Activated T-helper 1 cell treated with anti-CD3 and anti-CD28 coated beads, Interleukin-2, amount 50 U/mL, for 16 hours (primary cell): ENCODE measurements at places on chromosomes 6 and 20.

- DNase-seq = no peak
These were observed 16.0 kb downstream of the ANKS1A start for GRCh38 chr6:34904990-34905613.

- DNase-seq = no peak
These were observed 2.4 kb downstream of the DYNLT1 start for GRCh38 chr6:158642097-158642601.

DNA sequence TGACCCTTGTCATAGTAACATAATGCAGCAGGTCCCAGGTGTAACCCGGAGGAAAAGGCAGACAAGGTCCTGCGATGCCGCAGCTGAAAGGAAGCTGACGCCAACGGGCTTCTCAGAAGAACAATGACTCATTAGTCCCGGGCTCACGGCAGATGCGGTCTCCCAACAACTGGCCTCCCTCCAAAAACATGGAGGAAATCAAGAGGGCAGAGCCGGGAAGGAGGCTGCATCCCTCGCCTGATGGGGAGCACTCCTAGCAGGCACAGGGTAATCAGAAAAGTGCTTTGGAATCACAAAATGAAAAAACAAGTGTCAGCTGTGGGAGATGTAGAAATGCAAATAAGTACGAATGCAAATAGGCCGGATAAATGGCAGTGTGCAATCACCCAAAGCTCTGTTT, 165.2 kb upstream of the AGPAT4 start:
- no peak for DNase-seq

DNA sequence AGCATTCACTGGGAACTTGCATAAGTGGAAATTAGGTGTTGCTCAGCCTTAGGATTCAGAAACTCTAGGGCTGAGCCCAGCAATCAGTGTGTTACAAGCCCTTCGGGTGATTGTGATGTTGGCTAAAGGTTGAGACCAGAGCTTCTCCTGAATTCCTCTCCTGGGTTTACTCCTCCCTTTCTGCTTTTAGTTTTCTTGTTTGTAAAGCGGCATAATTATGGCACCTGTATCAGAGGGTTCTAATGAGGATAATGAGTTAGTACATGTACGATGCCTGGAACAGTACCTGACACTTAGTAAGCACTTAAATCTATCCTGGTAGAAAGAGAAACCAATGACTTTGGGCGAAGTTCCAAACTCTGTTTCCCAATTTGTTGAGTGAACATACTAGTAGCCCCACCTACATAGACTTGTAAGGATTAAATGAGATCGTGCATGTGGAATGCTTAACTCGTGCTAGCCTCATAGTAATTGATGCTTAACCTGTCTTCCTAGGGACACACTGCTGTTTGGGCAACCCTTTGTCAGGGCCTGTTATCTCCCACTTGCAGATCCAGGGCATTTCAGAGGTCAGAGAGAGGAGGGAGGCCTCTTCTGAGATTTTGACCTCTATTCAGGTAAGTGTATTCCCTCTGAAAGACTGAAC, 932 bp upstream of the EZR start:
- DNase-seq = no peak

DNA sequence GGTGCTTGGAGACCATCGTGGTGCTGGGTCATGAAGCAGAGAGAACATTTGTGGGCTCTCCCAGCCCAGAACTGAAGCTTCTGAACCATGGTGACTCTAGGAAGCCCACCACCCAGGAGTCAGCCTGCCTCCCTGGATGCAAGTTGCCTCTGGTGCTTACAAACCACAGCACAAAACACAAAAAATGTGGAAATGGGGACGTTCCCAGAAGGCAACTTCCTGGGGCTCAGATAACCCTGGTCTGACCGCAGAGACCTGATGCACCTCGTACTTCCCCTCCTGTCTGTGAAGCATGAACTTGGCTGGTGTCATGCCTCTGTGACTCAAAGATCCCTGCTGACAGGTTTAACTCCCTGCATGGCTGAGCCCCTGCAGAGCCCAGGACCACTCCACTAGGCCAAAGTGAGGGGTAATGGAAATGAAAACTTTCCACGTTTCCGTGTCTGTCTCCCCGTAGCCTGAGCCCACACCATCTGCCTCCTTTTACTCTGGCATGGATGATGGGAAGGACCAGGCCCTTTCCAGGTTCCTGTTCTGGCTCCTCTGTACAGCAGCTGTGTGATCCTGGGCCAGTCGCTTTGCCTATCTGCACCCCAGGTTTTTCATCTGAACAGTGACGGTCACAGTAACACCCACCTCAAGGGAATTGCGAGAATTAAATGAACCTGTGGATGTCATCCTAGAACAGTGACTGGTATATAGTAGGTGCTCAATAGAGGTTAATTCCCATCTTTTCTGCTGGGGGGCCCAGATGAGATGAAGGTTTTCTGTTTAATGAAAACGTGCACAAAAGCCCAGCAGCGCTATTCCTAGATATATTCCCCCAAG, 57.7 kb downstream of the PPP1R16B start:
- no peak for DNase-seq

- DNase-seq = no peak
These were observed 10.0 kb downstream of the HBS1L start for GRCh38 chr6:135044639-135045038.

- no peak for DNase-seq
These were observed 295 bp upstream of the TBC1D22B start for GRCh38 chr6:37257320-37257633.

DNA sequence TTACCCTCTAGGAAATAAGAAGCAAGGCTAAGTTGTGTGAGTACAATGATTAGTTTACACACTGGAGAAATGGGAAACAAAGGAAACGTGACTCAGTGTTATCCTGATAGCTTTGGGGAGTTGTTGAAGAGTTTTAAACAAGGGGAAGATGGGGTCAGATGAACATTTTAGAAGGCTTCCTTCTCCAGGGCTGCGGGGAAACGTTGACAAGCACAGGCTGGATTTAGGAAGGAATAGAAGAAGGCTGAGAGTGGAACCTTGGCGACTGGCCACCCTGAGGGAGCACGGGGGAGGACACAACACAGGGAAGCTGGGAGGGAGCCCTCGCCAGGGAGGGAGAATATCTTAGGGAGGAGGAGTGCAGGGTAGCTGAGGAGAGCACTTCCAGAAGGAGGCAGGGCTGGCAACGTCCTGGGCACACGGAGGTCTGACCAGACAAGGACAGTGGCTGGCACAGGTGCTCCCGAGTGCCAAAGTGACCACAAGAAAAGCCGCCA, 134.7 kb downstream of the AIG1 start:
- DNase-seq = no peak

DNA sequence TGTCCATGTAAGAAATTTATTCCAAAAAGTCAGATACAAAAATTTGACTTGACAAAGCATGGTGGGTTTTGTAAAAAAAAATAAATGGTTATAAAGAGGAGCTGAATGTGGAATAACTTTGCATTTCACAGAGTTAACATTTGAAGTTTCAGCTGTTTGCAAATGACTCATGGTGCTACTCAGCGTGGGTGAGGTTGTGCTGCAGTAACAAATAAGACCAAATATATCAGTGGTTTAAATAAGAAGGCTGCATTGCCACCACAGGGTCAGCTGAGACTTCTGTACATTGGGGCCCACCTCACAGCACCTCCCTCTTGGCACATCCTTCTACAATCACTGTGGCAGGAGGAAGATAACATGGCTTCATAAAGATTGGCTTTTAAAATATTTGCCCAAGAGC, 272.5 kb upstream of the SULF2 start:
- no peak for DNase-seq

DNA sequence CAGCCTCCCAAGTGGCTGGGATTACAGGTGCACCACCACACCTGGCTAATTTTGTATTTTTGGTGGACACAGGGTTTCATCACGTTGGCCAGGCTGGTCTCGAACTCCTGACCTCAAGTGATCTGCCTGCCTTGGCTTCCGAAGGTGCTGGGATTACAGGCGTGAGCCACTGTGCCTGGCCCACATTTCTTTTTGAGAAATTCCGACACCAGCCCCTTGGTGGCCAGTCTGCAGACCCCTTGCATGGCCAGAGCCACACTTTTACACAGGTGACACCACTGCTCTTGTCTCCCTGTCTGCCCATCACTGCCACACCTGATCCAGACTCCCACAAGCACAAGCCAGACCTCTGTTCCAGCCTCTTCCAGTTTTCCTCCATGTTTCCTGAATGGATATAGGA, 33.0 kb downstream of the SRSF3 start:
- no peak for DNase-seq

GRCh38 chr6:127786109-127786508, 114.7 kb downstream of the THEMIS start:
- no peak for DNase-seq

DNA sequence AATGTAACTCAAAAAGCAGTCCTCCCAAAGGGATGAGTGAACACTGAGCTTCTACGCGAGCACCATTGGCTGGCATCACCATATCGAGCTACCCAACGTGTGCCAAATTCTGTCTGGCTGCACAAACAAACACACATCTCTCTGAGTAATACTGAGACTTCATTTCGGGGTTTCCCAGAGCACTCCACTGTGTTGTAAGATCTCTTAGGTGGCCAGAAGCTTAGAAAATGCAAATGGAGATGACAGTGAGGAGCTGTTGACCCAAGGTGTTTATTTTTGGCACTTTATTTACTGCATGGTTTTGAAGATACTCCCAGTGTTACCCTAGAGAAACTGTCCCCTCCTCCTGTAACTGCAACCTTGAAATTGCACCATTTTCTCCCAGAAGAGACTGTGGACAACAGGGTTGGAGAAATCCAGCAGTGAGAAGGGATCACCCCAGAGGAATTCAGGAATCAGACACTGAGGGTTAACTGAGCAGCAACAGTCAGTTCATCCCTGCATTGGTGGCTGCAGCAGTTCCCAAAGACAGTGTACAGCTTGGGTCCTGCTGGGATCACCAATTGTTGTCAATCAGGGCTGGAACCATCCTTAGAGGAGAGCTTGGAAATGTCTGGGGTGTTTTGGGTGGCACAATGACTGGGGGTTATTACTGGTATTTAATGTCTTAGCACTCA, 1.0 kb upstream of the RIPOR2 start:
- no peak for DNase-seq

GRCh38 chr6:134015719-134016557, 36.5 kb downstream of the SLC2A12 start:
- no peak for DNase-seq

DNA sequence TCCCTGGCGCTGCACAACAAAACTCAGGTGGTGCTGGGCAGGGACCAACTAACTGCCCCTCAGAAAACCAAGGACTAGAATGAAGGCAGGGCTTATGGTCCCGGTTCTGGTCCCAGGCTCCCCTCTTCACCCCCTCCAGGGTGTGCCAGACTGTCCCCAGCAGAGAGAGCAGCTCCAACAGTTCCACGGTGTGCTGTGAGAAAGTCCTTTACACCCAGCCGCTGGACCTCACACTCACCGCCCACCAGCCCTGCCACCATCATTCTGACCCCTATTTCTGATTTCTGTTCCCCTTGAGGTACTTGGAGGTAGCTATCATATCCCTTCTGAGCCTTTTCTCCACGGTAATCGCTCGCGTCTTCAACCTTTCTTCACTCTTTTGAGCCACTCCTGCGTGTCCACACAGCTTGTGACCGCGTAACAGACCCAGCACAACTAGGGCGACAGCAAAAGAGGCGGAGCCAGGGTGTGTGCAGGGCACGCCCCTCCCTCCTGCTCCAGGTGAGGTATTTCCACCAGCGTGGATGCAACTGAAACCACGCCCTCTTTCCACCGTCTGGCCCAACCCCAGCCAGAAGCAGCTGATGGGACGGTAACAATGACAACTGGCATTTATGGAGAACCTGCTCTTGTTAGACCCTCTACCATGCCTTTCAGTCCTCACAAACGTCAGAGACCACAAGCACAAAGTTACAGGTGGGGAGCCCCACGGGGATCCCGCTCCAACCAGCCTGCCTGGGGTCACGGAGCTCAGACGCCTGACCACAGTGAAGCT, 2.3 kb downstream of the PXDC1 start:
- DNase-seq = no peak

DNA sequence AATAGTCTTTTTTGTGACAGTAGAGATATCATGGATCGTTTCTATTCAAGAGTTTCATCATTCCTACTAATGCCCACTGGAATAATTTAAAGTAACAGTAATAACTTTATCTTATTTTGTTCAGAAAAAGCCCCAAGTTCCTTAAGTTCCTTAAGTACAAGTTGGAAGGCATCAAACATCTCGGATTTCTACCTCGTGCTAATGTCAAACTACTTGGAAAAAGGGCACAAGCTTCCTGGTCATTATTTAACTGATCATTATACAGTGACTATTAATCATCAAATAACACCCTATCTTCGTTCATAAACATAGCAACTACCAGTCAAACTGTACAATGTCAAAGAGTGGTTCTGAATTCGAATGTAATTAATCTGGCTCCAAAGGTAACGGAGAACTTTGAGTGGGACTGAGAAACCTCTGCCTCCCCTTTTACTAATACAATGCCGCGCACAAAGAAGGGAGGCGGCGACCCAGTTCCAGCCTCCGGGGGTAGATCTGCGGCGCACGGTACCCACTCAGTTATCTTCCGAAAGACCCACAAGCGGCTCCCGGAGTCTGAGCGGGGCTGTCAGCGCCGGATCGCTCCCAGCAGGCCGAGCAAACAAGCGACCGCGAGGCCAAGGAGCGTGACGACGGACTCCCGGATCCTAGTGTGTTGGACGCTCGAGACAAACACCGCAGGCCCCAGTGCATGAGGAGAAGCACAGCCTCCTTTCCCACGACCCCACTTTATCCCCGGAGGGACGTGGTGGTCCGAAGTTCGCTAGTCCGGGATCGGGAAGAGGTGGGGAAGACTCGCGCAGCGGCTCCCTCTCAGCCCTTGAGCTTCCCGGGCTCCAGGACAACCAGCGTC, 716 bp downstream of the SHPRH start:
- peak; percentile 7 for DNase-seq

- DNase-seq = no peak
These were observed 35.5 kb upstream of the TMX4 start for GRCh38 chr20:8055096-8055495.

- DNase-seq = no peak
These were observed 679.5 kb upstream of the NRSN1 start for GRCh38 chr6:23446469-23446967.

GRCh38 chr6:116447496-116448011, 13.6 kb upstream of the CALHM6 start:
- no peak for DNase-seq

- DNase-seq = no peak
These were observed 500.4 kb downstream of the COL12A1 start for GRCh38 chr6:74705451-74705850.

DNA sequence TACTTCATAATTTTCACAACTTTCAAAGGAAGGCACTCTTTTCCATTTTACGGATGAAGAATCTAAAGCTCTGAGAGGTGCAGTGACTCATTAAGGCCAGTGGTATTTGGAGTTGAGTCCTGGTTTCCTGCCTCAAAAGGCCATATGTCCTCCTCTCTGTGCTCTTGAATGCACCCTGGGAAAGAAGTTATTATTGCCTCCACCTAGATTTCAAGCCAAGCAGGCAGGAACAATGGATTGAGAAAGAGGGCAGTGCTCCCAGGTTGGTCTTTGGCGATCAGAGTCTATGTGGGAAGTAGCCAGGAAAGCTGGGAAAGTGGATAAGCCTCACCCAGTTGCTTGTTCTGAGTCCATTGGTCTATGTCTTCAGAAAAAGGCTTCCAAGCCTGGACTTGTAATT, 165.0 kb downstream of the MAFB start:
- no peak for DNase-seq

DNA sequence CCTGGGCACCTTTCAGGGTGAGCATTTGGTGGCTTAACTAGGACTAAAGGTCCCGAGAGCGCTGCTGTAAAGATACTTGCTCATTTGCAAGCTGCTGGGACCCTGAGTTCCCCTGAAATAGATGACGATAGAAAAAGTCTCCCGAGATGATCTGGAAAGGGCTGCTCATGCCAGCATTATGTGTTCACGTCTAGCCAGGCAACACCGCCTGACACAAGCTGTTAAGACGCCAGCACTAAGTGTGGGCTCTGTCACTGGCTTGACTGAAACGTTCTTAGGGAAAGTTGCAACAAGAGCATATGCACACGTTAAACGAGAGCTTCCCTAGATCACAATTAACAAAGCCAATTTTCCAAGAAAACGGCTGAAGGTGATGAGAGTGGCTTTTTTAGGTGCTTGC, 113.7 kb downstream of the SLC23A2 start:
- DNase-seq = no peak
